CD4-positive, alpha-beta T cell treated with Interleukin-6 at 100 ng/mL for 8 hours (primary cell): ENCODE measurements at places on chromosomes 6 and 20.

DNA sequence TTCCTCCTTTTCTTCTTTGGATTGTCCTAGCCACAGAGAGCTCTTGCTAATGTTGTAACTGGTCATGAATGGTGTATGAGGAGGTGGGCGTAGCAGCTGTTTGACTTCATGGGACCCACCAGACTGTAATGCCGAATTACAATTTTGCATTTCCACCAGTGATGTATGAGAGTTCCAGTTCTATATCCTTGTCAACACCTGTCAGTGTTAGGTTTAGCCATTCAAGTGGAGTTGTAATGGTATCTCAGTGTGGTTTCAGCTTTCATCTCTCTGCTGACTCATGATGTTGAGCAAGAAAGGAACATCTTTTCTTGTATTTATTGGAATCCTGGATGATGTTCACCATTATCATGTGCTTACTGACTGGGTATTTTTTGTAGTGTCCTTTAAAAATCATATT lies 5.1 kb downstream of the IGF2R start:
- DNase-seq, result no peak

DNA sequence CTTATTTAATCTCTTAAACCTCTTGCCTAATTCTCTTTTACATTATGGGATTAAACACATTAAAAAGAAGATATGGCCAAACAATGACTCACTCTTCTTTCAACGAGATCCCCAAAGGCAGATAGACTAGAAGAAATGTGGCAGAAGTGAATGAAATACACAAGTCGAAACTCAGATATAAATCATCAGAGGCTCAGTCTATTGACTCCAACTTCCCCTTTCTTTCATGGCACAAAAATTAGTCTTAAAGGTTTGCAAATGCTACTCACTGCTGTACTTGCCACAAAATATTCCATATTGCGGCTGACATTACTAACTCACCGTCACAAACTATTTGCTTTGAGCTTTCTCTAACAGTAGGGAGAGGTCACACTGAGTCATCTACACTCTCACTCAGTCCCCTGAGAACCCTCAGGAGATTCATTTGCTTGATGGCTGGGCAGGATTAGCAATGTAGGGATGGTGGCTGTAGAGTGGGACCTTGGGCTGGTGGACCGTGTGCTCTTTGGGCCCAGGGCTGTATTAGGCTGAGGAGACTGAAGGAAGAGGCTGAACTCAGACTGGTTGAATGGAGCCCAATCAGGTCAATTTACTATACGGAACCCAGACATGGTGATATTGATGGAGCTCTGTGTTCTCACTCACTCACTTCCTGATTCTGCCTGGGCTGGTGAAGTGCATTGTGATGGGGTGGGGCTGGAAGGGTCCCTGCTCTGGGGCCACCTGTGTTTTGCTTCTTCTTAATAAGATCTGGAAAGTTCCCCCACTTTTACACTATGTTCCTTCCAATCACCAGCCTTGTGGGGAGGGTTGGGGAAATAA lies 42.8 kb upstream of the UBR2 start:
- DNase-seq, result no peak

- DNase-seq, result no peak
Measured at GRCh38 chr6:135811644-135812526, 39.6 kb upstream of the PDE7B start.

- no peak for DNase-seq
Measured at GRCh38 chr6:28729501-28730402, 194.0 kb downstream of the TRIM27 start.

DNA sequence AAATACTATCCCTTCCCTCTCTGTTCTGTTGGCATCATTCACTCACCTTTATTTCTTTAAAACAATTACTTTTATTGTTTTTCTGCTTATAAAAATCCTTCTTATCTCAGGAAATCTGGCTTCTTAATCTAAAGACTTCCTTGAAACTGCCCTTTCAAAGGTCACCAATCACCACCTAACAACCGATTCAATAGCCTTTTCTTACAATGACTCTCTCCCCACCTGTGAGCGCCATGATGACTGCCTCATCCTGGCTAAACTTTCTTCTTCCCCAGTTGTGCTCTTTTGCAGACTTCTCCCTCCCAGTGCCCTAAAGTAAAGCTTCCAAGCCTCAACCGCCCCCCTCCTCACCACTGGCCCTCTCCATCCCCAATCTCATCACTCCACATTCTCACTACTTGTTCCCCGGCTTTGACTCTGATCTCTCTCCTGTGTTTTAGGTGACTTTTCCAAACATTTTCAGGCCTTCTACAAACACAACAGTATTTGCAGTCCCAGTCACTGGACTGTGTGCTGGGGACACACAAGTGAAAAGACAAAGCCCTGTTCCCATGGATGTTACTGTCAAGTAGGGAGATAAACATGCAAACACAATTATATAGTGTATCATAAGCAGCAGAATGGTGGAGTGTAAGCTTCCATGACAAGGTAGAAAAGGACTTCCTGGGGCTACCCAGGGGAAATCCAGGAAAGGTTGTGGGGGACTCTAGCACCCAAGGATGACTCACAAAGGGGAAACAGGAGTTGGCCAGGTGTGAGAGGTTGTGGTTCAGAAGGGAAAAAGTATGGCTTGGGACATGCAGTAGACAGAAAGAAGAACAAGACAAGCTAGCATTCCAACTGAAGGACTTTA lies 12.8 kb downstream of the NHSL1 start:
- no peak for DNase-seq

GRCh38 chr20:46108435-46108841 lies 9.7 kb upstream of the CD40 start:
- DNase-seq, result no peak

DNA sequence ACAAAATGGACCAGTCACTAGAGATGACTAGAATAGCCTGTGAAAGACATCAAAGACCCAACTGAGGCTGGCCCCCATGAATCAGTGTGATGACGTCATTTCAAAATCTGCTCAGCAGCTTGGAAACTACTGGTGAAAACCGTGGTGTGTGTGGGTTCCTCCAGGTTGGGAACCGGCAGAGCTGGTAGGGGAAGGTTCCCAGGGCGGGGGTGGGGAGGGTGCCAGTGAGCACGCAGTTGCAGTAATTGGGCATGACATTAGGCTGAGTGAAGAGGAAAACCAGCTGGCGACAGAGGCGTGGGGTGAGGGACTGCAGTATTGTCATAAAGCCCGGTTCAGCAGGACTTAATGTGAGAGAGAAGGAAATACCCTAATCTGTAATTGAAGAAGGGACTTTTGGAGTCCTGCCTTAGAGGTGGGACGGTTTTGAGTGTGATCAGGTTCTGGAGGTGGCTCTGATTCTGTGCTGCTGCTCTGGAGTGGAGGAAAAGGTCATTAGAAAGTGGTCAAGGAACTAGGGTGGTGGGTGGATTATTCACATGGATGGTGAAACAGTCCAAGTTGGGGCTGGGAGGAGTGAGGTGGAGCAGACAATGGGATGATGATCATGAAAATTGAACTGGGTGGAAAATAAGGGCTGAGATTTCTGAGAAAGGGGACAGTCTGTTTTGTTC lies 52.0 kb upstream of the MTHFD1L start:
- DNase-seq, result no peak

- DNase-seq, result no peak
Measured at GRCh38 chr20:59498291-59498690, 106.0 kb upstream of the PHACTR3 start.

DNA sequence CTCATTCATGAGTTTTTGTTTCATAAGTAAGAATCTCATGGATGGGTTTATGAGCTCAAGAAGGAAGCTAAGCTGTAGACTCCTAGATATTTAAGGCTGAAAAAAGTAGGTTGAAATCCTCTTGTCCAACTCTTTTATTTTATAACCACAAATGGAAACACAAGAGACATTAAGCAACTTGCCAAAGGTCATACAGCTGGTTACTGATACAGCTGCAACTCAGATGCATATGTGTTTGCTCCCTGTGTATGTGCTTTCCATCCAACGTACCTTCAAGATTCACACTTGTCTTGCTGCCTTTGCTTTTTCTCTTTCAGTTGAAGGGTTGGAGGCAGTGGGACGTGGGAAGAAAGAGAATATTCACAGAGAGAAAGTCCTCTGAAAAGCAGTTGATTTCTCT lies 153.5 kb upstream of the STMND1 start:
- DNase-seq, result no peak

DNA sequence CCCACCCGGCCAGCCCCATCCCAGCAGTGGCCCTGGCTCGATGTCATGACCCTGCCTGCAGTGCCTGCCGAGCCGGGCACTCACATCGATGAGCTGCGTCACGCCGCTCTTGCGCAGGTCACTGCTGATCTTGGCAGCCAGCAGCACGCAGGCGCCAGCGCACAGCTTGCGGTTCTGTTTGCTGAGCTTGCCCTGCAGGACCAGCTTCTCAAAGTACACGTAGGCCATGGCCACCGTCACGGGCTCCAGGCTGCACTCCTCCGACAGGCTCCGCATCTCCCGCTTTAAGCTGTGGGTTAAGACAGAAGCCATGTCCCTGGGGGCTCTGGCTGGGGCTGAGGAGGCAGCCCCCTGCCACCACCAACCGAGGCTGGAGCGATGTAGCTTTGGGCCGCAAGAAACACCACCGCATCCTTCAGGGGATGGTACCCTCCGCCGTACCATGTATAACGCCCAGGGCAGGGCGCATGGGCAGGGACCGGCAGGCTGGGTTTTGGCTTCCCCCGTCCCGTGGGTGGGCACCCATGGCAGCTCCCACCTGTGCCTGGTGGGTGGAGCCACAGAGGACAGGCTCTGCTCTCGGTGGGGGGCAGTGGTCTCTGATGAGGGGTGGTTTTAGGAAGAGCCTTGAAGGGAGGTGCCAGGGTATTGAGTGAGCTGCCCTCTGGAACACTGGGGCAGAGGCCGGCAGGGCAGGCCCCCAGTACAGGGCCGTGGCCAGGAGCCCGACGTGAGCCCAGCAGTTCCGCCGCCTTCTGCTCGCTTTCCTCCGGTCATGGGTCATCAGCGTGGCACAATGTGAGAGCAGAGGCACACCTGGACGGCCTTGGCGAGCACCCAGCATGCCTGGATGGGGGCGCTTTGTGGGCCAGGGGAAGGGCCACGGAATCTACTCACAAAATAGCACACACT lies 4.5 kb downstream of the RPS21 start:
- no peak for DNase-seq

GRCh38 chr6:5827056-5827904 lies 179.4 kb downstream of the NRN1 start:
- DNase-seq, result no peak

DNA sequence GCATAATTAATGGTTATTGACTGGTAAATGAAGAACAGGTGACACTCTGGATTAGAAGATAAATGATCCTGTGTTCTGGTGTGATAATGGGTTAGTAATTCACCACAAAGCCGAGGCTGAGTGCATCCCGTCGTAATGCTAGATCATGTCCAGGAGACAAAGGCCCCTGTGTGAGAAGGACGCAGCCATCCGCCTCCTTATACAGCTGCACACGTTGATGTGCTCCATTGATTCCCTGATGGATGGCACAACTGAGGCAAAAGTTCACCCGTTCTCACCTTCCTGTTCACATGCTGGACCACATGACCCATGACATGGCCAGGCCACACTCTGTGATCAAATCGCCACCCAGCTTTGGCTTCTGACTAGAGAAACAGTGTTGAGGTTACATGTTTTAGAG lies 136.1 kb downstream of the FOXC1 start:
- DNase-seq, result no peak
